PC-3 (cell line): ENCODE measurements at places on chromosomes 13 and 19. TPM values are rescaled to one million over a fixed set of nuclear protein-coding genes. Genes with fewer than 3 reads are reported as not detected.
A peak's percentile ranks its signal among the peaks of the same experiment; 100 is the strongest.

- H3K27me3 ChIP-seq = peaks cover 16% of the 10 kb centered on the region; the same call in 1 of the 2 replicates
- H3K4me1 ChIP-seq = no peaks in the 10 kb centered on the region
- DNase-seq = peak; percentile 60
- no peak overlapping the region for H3K4me3 ChIP-seq
- no peaks in the 10 kb centered on the region for H3K36me3 ChIP-seq
- H3K27ac ChIP-seq = no peak overlapping the region
Observed at GRCh38 chr19:6564393-6564792, 26.6 kb downstream of the CD70 start.

DNA sequence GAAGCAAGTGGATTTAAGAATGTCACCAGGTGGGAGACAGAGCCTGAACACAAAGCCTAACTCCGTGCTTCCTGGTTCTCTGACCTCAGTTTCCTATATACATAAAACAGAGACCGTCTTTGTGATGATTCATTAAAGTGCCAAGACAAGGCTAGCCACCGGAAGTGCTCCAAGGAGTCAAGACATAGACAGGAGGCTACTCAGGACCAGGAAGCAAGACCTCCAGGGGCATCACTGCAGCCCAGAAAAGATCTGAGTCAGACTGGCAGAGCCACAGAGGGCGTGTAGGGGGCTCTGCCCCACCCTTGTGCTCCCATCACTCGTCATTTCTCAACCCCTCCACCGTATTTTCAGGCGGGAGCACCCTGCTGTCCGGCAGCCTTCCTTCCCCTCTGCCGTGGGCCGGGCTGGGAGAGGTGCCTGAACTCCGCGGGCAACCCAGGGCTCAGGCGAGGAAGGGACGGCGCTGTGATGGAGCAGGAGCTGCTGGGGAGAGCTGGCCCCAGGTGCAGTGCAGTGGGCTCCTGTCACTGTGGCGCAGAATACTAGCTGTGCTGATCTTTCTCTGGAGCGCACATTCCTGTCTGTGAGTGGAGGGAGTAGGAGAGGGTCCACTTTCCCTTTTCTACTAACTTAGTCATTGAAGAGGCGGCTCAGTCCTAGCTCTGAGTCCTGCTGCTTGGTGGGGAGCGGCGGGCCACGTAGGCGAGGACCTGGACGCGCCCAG is 134.7 kb upstream of the GPR12 start:
- no peak overlapping the region for H3K27ac ChIP-seq
- H3K4me3 ChIP-seq = no peak overlapping the region
- no peak for DNase-seq
- peaks cover 52% of the 10 kb centered on the region for H3K27me3 ChIP-seq

DNA sequence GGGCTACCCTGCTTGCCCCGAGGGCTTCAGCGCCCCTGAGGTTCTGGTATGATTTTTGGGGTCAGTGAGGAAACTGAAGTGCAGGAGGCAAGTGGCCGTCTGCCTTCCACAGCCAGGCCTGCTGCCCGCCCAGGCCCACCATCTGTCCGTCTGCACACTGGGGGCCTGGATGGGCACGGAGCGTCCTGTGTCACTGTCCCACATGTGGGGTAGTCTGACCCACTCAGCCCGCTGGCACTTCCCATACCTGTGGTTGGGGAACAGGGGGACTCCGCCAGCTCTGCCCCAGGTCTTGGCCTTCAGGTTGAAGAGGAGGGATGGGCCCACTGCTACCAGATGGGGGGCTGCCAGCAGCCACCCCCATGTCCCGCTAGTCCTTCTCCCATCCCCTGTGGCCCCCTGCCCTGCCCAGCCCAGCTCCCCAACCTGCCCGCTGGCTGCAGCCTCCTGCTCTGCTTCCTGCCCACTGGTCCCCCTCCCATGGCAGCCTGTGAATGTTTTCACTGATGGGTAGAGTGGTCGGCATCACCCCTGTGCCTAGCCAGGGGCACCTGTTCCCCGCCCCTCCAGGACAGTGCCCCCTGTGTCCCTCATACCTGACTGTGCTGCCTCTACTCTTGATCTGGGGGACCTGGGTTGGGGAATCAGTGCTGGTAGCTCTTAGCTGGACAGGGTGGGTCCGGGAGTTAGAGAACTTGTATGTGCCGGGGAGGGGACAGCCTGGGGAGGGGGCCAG is 9.5 kb downstream of the PIAS4 start:
- H3K4me1 ChIP-seq = no peaks in the 10 kb centered on the region
- H3K36me3 ChIP-seq = no peaks in the 10 kb centered on the region
- no peak overlapping the region for H3K27ac ChIP-seq
- no peak for DNase-seq
- H3K27me3 ChIP-seq = no peaks in the 10 kb centered on the region

DNA sequence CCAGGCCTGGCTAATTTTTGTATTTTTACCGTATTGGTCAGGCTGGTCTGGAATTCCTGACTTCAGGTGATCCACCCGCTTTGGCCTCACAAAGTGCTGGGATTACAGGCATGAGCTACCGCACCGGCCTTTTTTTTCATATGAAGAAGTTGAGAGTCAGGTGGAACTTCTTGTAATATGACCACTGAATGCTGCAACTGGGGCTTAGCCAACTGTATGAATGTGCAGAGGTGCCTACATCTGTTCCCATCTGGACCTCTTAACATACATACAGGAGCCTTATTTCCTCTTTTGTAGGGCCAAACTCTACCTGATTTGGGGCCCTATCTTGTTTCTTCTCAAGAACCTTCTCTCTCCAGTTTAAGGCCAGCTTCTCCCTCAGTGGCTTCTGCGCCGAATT is 11.9 kb upstream of the GGACT start:
- H3K4me1 ChIP-seq = no peaks in the 10 kb centered on the region
- no peaks in the 10 kb centered on the region for H3K36me3 ChIP-seq
- no peak for DNase-seq
- H3K27me3 ChIP-seq = no peaks in the 10 kb centered on the region
- no peak overlapping the region for H3K4me3 ChIP-seq
- no peak overlapping the region for H3K27ac ChIP-seq

- no peak overlapping the region for H3K4me3 ChIP-seq
- DNase-seq = no peak
- no peaks in the 10 kb centered on the region for H3K36me3 ChIP-seq
- H3K4me1 ChIP-seq = peaks cover 5% of the 10 kb centered on the region; the same call in 1 of the 2 replicates
- no peak overlapping the region for H3K27ac ChIP-seq
Observed at GRCh38 chr13:52125547-52125946, 3.3 kb downstream of the NEK5 start.

- no peak overlapping the region for H3K27ac ChIP-seq
- no peaks in the 10 kb centered on the region for H3K27me3 ChIP-seq
- no peaks in the 10 kb centered on the region for H3K4me1 ChIP-seq
- no peak for DNase-seq
- H3K36me3 ChIP-seq = peaks cover 20% of the 10 kb centered on the region
- no peak overlapping the region for H3K4me3 ChIP-seq
Observed at GRCh38 chr13:36986462-36987240, 12.5 kb downstream of the ALG5 start.

GRCh38 chr19:41399091-41399490 is 1.5 kb downstream of the BCKDHA start:
- H3K4me1 ChIP-seq = peaks cover 10% of the 10 kb centered on the region; the same call in 1 of the 2 replicates
- H3K36me3 ChIP-seq = no peaks in the 10 kb centered on the region
- no peak overlapping the region for H3K27ac ChIP-seq
- H3K4me3 ChIP-seq = peak overlapping the region; percentile 96; the same call in 1 of the 2 replicates
- DNase-seq = no peak

Gene COL4A2
- total RNA-seq = 74.5 and 127 TPM in 2 replicates

Gene NANOS3
- total RNA-seq = 1.7 TPM in 1 of 2 replicates, not detected in the other

Gene DIRAS1
- total RNA-seq = 1.7 and 2.0 TPM in 2 replicates

Gene CDKN2D
- total RNA-seq = 17.1 and 22.5 TPM in 2 replicates

Gene CLEC17A
- not detected in 2 replicates for total RNA-seq
